ENCODE measurements at places on chromosomes 12 and 14. TPM values are rescaled to one million over a fixed set of nuclear protein-coding genes. Genes with fewer than 3 reads are reported as not detected.

- peak; percentile 38 for DNase-seq
Observed at GRCh38 chr12:53739214-53740129, 12.2 kb upstream of the CALCOCO1 start.

GRCh38 chr12:58655375-58655774 lies 264.9 kb downstream of the LRIG3 start:
- no peak for DNase-seq

- DNase-seq, result no peak
Observed at GRCh38 chr14:103480595-103480994, 42.0 kb downstream of the CKB start.

DNA sequence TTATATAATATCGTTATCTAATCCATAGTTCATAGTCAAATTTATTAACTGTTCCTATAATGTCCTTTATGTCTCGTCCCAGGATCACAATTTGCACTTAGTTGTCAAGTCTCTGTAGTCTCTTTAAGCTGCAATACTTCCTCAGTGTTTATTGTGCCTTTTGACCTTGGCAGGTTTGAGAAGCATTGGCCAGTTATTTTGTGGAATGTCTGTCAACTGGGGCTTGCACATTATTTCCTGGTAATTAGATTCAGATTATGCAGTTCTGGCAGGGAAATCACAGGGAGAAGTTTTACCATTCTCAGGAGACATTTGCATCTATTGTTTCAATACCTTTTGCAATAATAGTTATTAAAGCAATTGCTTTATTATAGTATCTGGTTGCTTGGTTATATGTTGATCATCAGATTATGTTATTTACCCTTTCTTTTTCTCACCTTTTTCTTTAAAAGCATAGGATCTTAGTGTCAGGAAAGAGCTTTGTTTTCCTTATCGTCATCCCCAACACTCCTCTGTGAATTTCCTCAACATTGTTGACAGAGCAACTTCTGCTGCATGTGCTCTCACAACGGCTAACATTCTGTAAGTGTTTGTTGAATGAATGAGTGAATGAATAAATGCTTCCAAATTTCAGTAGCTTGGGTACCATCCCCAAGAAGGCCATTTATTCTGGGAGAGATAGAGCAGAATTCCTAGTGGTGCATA lies 3.7 kb upstream of the ART4 start:
- DNase-seq, result no peak

DNA sequence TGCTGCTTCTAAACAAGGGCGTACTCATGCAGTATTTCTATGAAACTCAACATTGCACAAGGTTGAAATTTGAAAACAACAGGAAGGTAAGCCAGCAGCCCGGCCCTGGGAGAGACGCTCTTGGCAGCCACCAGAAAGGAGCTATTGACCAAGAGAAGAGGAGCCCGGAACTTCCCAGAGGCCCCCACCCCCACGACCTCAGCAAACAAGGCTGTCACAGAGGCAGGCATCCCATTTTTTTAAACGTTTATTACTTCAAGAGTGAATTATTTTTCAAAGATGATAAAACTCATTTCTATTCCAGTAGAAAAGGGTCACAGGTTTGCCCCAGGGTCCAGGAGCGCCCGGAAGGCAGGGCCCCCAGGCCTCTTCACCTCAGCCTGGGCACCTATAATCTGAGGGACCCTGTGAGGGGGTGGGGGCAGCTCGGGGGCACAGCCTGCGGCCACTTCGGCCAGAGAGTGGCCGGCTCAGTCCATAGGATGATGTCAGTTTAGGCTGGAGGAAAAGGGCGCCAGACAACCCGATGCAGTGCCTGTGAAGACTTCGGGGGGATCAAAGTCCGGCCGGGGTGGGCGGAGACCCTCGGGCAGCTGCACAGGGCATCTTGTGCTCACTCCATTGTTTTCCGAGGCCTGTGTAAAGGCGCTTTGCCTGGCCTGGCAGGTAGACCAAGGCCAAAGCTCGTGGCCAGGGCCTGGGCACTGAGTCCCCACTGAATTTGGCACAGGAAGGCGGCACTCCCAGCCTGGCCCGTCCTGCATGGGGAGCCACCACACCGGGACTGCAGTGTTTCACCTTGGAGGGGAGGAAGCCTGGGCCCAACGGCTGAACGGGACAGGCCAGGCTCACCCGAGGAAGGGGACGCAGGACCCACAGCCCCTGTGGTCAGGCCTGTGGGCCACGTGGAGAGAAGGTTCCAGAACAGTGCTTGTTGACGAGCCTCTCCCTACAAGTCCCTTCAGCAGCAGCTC lies 86.0 kb downstream of the SCARB1 start:
- no peak for DNase-seq

DNA sequence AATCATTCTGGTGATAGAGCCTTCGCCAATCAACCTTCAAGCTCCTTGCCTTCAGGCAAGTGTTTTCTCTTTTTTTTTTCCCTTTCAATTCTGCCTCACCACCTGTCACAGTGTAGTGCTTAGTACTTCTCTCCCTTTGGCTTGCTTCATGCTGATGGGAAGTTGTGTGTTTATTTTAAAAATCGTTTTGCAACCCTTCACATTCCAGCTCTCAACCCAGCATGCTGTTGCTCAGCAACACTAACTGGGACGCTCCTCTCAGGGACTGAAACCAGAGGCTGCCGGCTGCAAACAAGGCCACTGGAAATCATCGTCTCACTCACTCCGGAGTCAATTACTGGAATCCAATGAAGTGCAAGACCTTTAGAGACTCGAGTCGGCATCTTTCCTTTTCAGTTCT lies 342.7 kb downstream of the PRKD1 start:
- peak; percentile 27 for DNase-seq

GRCh38 chr12:72295744-72296143 lies 23.6 kb downstream of the TRHDE start:
- no peak for DNase-seq

GRCh38 chr14:22980672-22981089 lies 1.7 kb downstream of the AJUBA start:
- DNase-seq, result no peak

DNA sequence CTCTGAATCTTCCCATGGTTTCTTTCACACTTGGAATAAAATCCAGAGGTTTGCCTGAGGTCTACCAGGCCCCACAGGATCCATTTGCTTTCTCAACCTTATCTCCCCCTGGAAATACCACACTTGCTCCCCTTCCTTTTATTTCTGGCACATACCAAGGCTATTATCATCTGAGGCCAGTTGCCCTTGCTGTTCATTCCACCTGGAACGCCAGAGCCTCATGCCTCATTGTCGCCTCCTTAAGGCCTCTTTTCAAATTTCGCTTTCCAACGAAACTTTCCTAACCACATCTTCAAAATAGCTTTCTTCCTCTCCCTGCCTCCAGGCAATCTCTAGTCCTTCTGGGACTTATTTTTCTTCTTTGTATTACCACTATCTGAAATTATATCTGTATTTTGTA lies 11.2 kb upstream of the LRIG3 start:
- DNase-seq, result no peak

- no peak for DNase-seq
Observed at GRCh38 chr12:112153893-112154219, 28.5 kb downstream of the TRAFD1 start.

GRCh38 chr12:64107776-64108175 lies 114.3 kb downstream of the KICS2 start:
- DNase-seq, result no peak

DNA sequence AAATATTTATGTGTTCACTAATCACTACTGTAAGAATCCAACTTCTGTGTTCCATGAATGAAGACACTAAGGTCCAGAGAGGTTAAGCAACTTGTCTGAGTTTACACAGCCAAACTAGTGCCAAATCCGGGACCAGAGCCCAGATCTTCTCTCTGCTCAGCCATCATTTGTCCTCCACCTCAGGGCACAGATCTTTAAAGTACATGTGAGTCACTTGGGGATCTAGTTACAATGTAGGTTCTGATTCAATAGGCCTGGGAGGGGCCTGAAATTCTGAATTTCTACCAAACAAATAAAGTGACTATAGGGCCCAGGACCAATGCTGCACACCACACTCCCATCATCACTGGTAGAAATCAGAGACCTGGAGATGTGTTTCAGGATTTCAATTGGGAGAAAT lies 162.9 kb downstream of the GXYLT1 start:
- DNase-seq, result no peak

Gene RCOR1
- total RNA-seq, result 14.3 TPM

Gene BICDL1
- total RNA-seq, result 56.4 TPM

Gene NKX2-1
- not detected for total RNA-seq

Gene LPAR5
- not detected for total RNA-seq

Gene MIP
- total RNA-seq, result not detected
